ENCODE measurements at places on chromosomes 13 and 19.

DNA sequence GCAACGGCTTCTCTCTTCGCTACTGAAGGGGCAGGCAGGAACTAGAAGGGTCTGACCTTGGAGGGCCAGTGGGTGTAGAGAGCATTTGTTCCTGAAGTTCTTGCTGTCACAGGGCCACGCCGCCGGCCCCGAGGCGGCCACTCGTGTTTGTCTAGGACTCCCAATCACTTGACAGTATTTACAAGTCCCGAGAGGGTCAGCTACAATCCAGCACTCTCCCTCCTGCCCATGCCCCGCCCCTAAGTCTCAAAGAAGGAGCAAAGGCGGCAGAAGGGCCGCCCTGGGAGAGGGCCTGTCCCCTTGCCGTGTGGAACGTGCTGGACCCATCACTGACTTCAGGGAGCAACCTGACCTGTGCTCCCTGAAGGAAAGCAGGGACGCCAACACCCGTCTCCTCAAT is 118.5 kb downstream of the STK24 start:
- DNase-seq: no peak

DNA sequence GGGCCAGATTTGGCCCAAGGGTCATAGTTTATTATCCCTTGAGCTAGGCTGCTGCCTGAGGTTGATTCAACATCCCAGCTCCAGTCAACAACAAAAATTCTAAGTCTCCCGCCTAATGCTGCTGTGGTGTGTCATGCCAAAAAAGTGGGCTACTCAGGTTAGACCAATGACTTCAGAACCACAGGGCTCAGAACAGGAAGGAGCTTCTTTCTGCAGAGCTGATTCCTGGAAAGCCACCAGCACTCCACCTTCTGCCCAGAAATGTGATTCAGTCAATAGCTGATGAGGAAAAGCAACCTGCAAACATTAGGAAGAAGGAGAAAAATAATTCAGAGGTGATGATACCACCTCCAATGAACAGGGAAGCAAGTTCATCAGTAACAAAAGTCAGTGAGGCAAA is 56.1 kb upstream of the SERPINE3 start:
- peak; percentile 7 for DNase-seq

DNA sequence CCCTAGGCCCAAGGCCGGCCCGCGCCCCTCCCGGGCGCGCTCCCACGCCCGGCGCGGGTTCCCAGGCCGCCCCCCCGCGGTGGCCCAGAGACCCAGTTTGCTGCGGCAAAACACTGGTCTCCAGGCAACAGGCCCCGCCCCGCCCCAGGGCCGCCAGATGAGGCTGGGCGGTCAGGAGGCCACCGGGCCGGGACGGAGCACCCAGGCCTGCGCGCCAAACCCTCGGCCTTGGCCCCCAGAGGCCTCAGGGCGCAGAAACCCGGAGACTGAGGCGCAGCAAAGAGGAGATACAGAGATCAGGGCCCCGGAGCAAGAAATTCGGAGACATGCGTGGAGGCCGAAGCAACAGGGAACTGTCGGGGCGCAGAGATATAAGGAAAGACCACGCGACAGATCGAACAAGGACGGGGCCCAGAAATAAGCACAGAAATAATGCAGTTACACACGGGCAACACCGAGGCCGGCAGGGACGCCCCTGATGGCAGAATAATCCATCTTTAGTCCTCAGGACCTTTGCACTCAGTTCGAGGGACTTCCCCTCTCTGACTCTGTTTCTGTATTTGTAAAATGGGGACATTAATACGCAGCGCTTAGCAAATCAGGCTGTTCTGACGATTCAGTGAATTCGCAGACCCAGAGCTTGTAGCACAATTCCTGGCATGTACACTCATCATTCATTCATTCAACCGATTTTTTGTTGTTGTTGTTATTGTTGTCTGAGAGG is 20.8 kb upstream of the ERCC1 start:
- DNase-seq: peak; percentile 79

DNA sequence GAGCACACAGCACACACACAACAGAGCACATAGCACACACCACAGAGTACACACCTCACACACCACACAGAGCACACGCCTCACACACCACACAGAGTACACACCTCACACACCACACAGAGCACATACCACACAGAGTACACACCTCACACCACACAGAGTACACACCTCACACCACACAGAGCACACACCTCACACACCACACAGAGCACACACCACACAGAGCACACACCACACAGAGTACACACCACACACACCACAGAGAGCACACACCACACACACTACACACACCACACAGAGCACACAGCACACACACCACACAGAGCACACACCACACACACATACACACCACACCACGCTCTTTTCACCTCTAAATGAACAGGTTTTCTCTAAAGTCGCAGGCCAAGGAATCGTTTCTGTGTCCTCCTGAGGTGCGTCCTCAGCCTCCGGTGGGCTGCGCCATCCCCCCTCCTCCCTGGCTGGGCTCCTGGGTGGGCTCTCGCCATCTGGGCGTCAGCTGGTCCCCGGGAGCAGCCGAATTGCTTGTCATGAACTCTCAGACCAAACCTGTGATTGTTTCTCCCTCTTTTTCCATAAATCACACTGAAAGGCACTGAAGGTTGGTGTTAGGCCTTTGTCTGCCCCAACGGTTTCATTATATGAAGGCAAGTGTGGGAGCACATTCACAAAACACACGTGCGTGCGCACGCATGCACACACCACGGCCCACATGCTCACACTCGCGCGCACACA is 37.4 kb downstream of the TMEM255B start:
- no peak for DNase-seq

- no peak for DNase-seq
These were observed 437.3 kb upstream of the ZNF507 start for GRCh38 chr19:31908080-31908479.

DNA sequence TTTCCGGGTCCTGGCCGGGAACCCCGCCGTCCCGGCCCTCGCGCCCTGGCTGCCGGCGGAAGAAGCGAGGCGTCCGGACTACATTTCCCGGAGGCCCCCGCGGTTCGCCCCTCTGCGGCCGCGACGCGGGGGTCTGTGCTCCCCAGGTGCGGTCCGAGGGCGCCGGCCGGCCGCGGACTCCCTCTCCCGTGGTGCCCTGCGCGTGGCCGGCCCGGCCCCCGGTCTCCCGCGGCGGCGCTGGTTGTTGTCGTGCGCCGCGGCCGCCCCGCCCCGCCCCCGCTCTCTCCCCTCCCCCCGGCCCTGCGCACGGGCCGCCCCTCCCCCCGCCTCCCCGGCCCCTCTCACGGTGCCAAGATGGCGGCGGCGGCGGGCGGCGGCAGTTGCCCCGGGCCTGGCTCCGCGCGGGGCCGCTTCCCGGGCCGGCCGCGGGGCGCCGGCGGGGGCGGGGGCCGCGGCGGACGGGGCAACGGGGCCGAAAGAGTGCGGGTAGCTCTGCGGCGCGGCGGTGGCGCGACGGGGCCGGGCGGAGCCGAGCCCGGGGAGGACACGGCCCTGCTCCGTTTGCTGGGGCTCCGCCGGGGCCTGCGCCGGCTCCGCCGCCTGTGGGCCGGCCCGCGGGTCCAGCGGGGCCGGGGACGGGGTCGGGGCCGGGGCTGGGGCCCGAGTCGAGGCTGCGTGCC is at the start of gene KMT2B:
Gene KMT2B, plus strand, starts transcription at position 339 of the 680 bp plus-strand sequence. Its CDS starts 16 bp downstream, at position 355.
- no peak for DNase-seq

DNA sequence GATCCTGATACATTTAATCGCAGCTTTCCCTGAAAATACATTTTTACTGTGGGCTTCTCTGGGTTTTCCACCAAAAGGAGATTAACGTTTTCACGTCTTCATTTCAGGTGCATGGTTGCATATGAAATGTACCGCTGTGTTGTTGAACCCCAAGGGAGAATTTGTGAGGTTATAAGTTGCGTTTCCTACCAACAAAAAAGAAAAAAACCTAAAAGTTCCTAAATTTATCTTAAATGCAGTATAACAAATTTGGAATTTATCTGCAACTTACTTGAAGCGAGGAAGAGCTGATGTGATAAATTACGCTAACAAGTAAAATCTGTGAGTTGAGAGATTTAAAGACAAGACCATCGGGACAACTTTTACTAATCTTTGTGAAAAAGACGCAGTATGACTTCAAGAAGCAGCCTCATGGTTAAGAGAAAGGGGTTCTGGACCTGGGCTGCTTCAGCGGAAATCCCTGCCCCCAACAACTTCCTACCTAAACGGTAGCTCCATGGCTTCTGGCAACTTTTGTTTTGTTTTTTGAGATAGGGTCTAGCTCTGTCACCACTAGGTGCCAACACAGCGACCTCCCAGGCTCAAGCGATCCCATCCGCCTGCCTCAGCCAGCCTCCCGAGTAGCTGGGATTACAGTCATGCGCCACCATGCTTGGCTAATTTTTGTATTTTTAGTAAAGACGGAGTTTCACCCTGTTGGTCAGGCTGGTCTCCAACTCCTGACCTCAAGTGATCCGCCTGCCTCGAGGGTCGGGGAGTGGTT is 958 bp upstream of the OBI1 start:
- DNase-seq: peak; percentile 24

- DNase-seq: no peak
These were observed 20.0 kb downstream of the CAPS start for GRCh38 chr19:5934069-5934401.

- no peak for DNase-seq
These were observed 164.2 kb upstream of the NBEA start for GRCh38 chr13:34777914-34778303.

- DNase-seq: no peak
These were observed 23.5 kb downstream of the DYRK1B start for GRCh38 chr19:39810424-39810823.

GRCh38 chr13:81326913-81327312 is 986.0 kb upstream of the SPRY2 start:
- DNase-seq: no peak

DNA sequence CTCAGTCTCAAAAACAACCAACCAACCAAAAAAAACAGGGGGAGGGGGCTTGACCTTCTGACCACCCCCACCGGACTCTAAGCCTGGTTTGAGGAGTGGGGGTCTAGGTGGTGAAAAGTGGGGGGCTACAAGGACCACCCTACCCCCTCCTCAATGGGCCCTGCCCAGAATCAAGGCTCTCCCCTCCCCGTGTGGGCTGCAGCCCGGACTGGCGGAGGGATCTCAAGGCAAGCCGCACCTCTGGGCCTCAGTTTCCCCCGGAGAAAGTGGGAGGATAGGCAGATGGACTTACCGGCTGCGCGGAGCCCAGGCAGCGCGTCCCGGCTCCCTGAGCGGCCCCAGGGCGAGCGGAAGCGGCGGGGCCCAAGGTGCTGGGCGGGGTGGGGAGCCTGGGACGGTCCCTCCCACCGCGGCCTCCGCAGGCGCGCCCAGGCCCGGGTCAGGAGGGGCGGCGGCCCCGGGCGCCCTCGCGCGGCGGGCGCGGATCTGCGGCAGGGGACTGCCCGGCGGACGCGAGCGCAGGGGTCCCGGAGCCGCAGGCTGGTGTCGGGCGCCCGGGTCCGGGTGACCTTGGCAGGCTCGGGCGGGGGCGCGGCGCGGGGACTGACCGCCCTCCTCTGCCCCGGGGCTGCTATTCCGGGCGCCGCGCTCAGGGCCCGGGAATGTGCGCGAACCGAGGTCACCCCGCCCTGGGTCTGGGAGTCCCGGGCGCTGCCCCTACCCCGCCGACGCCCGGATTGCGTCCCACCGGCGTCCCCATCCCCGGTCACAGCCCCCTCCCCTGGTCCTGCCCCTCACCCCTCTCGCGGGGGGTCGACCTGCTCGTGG is at the start of gene ADAMTSL5:
Gene ADAMTSL5, minus strand, starts transcription at position 349 of the 828 bp plus-strand sequence. CDS start 2,076 bp downstream, outside the sequence.
- DNase-seq: no peak

GRCh38 chr13:79423340-79423739 is 17.3 kb upstream of the RBM26 start:
- DNase-seq: no peak

DNA sequence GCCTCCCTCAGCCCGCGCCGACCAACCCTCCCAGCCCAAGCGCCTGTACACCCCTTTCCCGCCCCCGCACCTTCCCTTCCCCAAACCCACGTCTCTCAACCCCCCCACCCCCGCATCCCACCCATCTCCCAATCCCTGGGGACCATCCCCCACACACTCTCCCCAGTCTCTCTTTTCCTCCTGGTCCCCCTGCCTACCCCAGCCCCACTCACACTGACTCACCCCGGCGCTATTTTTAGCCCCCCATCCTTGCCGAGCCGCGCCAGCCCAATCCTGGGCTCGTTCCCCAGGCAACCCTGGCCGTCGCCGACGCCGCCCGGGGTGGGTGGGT is 11.7 kb downstream of the CIC start:
- no peak for DNase-seq

DNA sequence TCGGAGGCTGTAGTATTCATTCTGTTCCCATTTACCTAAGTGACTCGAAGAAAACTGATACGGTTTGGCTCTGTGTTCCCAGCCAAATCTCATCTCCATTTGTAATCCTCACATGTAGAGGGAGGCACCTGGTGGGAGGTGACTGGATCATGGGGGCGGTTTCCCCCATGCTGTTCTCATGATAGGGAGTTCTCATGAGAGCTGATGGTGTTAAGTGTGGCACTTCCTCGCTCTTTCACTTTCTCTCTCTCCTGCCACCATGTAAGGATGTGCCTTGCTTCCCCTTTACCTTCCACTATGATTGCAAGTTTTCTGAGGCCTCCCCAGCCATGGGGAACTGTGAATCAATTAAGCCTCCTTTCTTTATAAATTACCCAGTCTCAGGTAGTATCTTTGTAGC is 23.5 kb downstream of the SLAIN1 start:
- no peak for DNase-seq

GRCh38 chr13:109572389-109572788 is 214.0 kb downstream of the IRS2 start:
- no peak for DNase-seq

DNA sequence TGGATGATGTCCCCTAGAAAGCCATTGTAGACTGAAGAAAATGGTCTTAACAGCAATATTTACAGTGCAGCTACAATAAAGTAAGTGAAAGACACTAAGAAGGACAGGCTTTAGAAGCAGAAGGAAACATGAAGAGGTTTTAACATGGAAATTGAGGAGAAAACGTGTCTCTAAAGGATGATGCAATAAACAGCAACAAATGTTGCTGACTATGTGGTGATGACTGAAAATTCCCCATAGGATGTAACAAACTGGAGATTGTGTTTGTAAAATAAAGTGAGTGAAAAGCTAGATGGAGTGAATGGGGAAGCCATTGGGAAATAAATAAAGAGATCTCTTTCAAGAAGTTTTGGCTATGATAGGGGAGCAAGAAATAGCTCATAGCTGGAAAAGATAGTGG is 186.7 kb upstream of the IPO5 start:
- DNase-seq: no peak

GRCh38 chr19:6433663-6434062 is at the start of gene SLC25A41:
SLC25A41 (minus strand) TSS chr19:6433763; CDS start chr19:6433693, 70 bp downstream.
- no peak for DNase-seq

GRCh38 chr13:24500977-24501376 is 11.6 kb downstream of the PARP4 start:
- no peak for DNase-seq

- no peak for DNase-seq
These were observed 135.2 kb downstream of the TSHZ3 start for GRCh38 chr19:31214086-31214485.

DNA sequence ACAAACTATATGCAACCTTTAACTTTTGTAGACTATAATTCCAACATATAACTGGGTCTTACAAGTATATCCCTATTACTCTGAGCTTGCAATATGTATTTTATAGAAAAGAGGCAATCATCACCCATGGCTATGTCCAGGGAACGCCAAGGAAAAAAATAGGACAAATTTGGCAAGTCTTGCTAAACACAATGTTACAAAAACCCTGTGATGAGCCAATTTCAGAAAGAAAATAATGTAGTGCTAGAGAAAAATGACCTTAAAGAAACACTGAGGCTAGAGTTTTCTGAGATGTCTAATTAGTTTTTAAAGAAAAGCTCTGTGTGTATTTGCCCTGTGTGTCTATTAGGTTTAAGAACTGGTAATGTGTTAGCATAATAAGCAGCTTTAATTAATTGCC is 68.0 kb upstream of the FREM2 start:
- no peak for DNase-seq
